ENCODE measurements at places on chromosomes 12 and 14. TPM values are rescaled to one million over a fixed set of nuclear protein-coding genes. Genes with fewer than 3 reads are reported as not detected.

The TBK1 gene
- 13.7 TPM for total RNA-seq

The RNASE1 gene
- total RNA-seq, result 7.7 TPM

The B4GALNT3 gene
- 30.8 TPM for total RNA-seq

The PRH2 gene
- total RNA-seq, result not detected

The PLXNC1 gene
- total RNA-seq, result 0.05 TPM

The GALNT16 gene
- total RNA-seq, result not detected

The HIP1R gene
- 131 TPM for total RNA-seq

The CLMN gene
- total RNA-seq, result 4.4 TPM

The LHX5 gene
- total RNA-seq, result not detected

The SLC11A2 gene
- total RNA-seq, result 20.1 TPM

The TMPRSS12 gene
- not detected for total RNA-seq

The LRP1 gene
- 22.8 TPM for total RNA-seq

The KRT6C gene
- not detected for total RNA-seq

The PLCZ1 gene
- not detected for total RNA-seq

The HNF1A gene
- total RNA-seq, result 41.7 TPM

The RTL1 gene
- total RNA-seq, result not detected

The COX8C gene
- total RNA-seq, result not detected

The CEBPE gene
- not detected for total RNA-seq

The GPR84 gene
- total RNA-seq, result not detected

The PRICKLE1 gene
- 1.6 TPM for total RNA-seq

The NANOG gene
- not detected for total RNA-seq

The SPIC gene
- total RNA-seq, result not detected

The TMEM30B gene
- total RNA-seq, result 50.2 TPM

The AMDHD1 gene
- 0.36 TPM for total RNA-seq

The NKX2-1 gene
- not detected for total RNA-seq

The NINJ2 gene
- 10.9 TPM for total RNA-seq

The SERPINA12 gene
- total RNA-seq, result not detected

The SLC24A4 gene
- total RNA-seq, result not detected

The ENDOU gene
- not detected for total RNA-seq

The B4GALNT1 gene
- 5.8 TPM for total RNA-seq

The KITLG gene
- 42.1 TPM for total RNA-seq

The SLC8A3 gene
- not detected for total RNA-seq

The SLC6A13 gene
- not detected for total RNA-seq

The SRRM4 gene
- total RNA-seq, result not detected

The C12orf50 gene
- total RNA-seq, result not detected

The ZC2HC1C gene
- total RNA-seq, result 4.1 TPM

The SDS gene
- not detected for total RNA-seq

The PTPRO gene
- total RNA-seq, result 12.3 TPM

The LGMN gene
- total RNA-seq, result 62.2 TPM

The C12orf54 gene
- total RNA-seq, result not detected

The ARMH4 gene
- not detected for total RNA-seq

The VDR gene
- total RNA-seq, result 15.4 TPM

The RIPK3 gene
- 20.7 TPM for total RNA-seq

The PGF gene
- total RNA-seq, result 1.5 TPM

The DCP1B gene
- 2.3 TPM for total RNA-seq

The RPGRIP1 gene
- total RNA-seq, result 0.33 TPM

The TTC6 gene
- 6.3 TPM for total RNA-seq

The GUCY2C gene
- total RNA-seq, result not detected

The DTX3 gene
- total RNA-seq, result not detected

The GPR65 gene
- total RNA-seq, result not detected

The DCAF4 gene
- 18.0 TPM for total RNA-seq

The SYNE3 gene
- not detected for total RNA-seq

The HHIPL1 gene
- not detected for total RNA-seq

The TAS2R46 gene
- total RNA-seq, result 0.76 TPM

The TSHR gene
- total RNA-seq, result not detected

The DHRS2 gene
- 14.7 TPM for total RNA-seq
